ENCODE measurements at places on chromosomes 3 and 15.

- no peak for DNase-seq
Observed at GRCh38 chr15:25401501-25401900, 37.3 kb downstream of the UBE3A start.

GRCh38 chr3:121835465-121835801, 424 bp downstream of the EAF2 start:
- no peak for DNase-seq

- DNase-seq: no peak
Observed at GRCh38 chr3:72099326-72100079, 314.6 kb upstream of the PROK2 start.

DNA sequence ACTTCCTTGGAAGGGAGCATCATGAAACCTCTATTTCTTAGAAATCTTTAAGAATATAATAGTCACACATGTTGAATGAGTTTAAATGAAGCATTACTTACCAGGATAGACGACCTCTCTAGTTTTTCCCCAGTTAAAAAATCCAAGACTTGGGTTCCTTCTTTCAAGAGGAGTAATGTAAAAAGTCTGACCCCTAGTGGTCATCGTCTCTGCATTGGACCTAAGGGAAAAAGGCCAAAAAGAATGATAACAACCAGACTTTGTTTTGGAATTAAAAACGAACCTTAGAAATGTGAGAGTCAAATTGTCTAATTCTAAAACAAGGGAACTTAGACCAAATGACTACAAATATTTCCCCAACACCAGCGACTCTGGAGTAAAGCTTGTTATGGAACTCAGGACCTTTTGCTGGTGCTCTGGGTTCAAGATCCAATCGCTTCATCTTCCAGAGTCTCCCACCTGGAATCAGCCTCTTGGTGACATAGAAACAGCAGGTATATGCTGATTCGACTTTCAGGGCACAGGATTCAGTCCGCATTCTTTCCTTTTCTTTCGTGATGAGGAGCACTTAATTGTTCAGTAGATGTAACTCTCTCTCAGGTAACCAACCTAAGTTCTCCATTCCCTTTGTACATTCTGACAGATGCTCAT, 214.8 kb upstream of the TPRG1 start:
- no peak for DNase-seq

- DNase-seq: no peak
Observed at GRCh38 chr15:49832511-49832910, 211.7 kb downstream of the DTWD1 start.

DNA sequence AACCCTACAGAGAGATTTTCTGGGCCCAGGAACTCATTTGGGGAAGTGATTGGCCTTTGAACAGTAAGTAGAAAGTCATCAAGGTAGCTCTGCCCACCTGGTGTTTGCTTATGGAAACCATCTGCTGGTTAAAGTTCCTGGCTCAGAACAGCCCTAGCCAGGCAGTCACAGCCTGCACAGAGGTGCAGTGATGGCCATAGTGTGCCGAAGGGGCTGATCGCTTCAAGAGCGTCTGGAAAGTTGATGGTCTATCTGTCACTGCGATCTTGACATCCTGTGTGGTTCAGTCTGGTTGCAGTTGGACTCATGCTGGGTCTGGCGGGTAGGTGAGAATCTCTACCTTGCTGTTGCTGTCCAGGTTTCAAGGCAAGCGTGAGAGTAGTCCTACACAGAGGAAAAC, 151.6 kb downstream of the SLCO3A1 start:
- no peak for DNase-seq

DNA sequence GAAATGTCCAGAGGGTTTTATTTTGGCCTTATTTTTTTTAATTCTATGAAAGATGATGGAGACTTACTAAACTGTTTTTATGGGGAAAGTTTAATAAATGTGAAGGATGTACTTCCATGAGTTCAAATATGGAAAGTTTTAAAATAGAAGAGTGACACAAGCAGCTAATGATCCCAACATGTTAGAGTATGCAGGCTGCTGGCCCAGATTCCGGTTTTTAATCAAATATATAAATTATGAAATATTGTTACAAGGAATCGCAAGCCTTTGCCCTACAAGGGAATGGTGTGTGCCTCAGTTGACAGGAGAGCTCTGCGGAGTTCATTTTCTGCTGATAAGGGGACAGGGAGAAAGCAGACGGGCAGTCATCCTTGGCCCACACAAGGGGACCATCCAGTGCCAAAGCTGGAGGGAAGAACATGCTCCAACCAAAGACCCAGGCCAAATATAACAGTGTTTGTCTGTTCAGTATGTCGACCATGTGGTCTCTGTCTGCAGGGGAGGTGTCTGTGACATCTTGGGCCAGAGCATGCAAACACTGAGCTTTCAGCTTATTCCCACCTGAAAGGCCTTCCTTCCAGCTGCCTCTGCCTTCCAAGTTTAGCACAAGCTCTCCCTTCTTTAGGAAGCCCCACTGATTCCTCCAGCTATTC, 69.8 kb downstream of the SSUH2 start:
- no peak for DNase-seq

GRCh38 chr3:74423867-74424266, 190.6 kb downstream of the CNTN3 start:
- DNase-seq: no peak

GRCh38 chr15:29887721-29888120, 65.5 kb upstream of the TJP1 start:
- no peak for DNase-seq
